ENCODE measurements at places on chromosomes 2 and 18.

GRCh38 chr2:121471532-121472469, 58.9 kb upstream of the RNU4ATAC start:
- DNase-seq, result no peak

DNA sequence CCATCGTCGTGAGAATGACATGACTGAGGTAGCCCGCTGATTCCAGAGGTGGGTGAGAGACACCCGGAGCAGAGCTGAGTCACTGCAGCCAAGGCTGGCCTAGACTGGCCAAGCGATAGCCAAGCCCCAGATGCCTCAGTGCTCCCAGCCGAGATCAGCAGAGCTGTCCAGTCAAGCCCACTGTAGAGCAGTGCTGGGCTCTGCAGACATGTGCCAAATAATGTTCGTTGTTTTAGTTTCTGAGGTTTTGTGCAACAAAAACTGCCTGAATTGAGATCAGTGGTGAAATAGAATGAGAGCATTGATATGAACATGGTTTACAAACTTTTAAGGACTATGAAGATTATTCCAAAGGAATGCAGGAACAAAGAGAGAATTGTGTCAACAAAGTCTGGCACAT, 42.1 kb downstream of the INSIG2 start:
- DNase-seq, result no peak

- DNase-seq, result no peak
Observed at GRCh38 chr2:45191976-45192375, 182.7 kb upstream of the SIX2 start.

DNA sequence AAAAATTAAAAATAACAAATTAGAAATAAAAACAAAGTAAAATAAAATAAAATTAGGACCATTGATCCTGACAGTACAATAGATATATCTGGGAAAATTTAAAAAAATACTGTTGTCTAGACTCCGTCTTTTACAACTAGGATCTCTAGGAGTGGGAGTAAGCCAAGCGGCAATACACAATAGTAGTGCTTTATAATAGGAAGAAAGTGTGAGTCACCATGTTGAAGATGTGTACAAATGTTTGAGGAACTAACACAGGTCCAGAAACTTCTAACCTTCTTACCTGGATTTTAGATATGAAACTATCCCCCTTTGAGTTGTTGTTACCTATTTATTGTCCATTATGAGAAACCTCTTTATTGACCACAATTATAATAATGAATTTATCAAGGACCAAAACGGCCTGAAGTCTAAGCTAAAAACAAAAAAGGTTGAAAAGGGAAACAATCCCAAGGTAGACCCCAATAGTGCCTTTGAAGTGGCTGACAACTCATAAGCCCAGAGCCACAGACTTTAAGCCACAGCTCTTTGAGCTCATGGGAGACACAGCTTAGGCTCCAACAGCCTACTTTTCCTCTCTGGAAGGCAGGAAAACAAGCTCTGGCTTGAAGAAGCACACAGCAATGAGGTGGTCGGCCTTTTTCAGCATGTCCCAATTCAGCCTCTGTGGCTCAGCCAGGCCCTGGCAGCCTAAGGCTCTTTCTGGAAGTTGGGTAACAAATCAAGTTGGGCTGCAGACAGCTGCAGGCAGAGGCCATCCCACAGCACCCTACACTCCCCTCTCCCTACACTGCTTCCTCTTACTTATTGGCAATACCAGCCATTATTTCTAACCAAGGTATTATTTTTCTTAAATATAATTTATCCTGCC, 62.9 kb downstream of the AQP4 start:
- no peak for DNase-seq

DNA sequence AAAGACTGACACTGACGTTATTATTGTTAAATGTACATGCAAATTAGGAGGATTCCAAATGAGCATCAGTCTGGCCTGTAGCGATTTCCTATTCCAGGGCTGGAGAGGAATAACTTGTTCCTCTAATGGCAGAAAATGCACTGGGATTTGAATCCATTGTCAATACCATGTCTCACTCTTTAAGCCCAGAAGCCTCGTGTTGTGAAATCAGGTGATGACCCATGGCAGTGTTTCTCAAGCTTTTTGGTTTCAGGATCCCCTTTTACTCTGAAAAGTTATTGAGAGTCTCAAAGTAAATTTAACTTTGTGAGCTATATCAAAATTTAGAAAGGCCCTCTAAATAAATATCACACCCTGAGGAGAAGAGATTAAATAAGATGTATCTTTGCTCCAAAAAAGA, 279.2 kb downstream of the GALR1 start:
- DNase-seq, result no peak

GRCh38 chr2:240840435-240841060, 20.5 kb upstream of the KIF1A start:
- peak; percentile 90 for DNase-seq

- no peak for DNase-seq
Observed at GRCh38 chr2:142095647-142096046, 35.2 kb downstream of the LRP1B start.

DNA sequence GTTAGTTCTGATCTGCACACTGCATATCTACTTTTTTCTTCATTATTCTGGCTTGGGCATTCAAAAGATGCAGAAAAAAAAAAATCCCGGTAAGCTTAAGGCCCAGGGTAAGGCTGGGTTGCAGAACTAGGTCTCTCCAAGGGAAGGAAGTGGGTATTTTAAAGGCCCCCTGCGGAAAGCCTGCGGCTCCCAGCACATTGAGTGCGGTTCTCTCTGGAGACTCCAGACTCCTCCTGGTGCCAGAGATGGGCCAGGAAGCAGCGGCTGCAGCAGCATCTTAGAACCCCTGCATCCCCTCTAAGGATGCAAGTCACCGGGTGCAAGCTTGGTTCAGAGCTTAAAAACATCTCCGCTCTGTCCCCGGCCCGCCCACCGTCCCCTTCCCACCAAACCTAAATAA, 49.5 kb downstream of the TGIF1 start:
- peak; percentile 79 for DNase-seq

GRCh38 chr2:238162251-238162845, 3.6 kb downstream of the ERFE start:
- DNase-seq, result peak; percentile 56

DNA sequence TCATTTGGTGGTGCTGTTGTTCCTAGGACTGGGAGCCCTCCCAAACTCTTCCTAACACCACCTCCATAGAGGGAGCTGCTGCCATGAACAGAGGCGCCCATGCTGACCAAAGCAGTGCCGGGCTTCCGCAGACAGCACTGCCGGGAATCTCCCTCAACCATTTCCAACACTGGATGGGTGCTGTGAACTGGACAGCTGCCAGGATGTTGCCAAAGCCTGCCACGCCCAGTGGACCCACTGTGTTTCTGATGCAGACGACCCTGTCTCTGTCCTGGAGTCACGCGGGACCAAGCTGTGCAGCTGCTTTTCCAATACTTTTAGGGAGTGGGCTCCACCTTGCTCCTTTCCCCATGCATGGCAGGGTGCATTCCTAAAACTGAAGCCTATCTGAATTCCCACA, 16.9 kb upstream of the GNAL start:
- no peak for DNase-seq

- DNase-seq, result no peak
Observed at GRCh38 chr2:227204452-227204851, 40.0 kb downstream of the COL4A3 start.

- DNase-seq, result peak; percentile 85
Observed at GRCh38 chr2:148876202-148876594, 1.2 kb downstream of the KIF5C start.

All from H7 (cell line).